AG04449 (cell line): ENCODE measurements at places on chromosomes 3 and 15.

GRCh38 chr3:53401154-53401553 lies 53.8 kb upstream of the DCP1A start:
- no peak for DNase-seq

DNA sequence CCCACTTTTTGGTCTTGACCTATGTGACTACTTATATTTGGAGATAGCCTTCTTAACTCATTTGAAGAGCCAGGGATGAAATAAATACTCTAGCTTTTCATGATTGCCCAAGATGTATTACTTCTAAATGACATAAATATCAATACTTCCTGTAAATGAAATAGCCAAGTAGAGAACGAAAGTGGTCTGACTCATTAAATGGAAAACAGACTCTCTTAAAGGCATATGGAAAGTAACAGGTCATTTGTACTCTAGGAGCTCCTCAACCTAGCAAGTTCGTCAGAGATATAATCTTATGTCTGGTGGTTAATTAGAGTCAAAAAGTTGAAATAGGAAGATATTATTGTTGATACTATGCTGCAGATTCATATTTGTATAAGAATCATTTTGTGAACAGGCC lies 1105.4 kb downstream of the TUSC7 start:
- no peak for DNase-seq

DNA sequence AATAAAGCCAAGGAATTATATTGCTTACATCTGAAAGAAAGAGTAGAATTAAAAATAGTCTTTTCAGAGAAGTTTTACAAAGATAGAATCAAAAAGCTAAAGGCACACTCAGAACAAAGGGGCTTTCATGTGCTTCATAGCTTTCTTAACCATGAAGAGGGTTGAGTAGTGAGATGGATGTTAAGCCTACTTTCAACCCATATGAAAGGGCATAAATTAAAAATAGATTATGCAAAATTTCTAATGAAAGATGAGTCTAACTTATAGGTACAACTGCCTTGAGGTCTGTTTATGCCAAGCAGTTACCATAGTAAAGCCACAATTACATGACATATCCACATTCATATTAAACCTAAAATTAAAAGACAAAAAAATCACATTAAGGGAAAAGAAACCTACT lies 223.3 kb upstream of the ARHGEF26 start:
- DNase-seq = no peak

GRCh38 chr15:54772663-54773062 lies 424.1 kb downstream of the RSL24D1 start:
- no peak for DNase-seq

DNA sequence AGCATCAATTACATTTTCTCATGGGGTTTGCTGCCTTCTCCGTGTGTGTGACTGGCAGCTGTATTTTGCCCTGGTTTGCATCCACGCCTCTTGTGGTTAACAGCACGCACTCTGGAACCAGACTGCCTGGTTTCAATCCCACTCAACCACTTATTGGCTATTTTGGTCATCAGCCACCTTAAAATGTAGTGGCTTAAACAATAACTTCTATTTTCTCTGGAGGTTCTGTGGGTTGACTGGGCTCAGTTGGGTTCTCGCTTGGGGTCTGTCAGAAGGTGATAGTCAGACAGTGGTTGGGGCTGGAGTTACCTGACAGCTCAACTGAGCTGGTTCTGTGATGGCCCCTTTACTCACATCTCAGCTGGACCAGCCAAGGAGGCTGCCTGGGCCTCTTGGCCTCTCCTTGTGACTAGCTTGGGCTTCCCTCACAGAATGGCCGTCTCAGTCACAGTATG lies 36.8 kb downstream of the EHD4 start:
- no peak for DNase-seq

DNA sequence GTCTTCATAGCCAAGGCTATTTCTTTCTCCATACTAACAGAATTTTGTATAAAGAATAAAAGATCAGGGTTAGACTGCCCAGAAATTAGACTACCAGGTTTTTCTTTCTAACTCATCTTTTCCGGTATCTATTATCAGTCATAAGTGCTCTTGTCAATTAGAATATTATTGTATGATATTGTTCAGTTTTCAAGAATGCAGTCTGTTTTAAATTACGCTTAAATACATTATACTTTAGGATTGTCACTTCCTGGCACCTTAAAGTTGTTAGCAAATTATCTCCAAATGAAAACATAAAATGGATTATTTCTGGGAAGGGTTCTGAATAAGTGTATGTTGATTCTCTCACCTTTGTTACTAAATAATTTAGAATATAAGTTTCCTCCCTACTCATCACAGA lies 497.2 kb downstream of the IGSF11 start:
- DNase-seq = no peak

DNA sequence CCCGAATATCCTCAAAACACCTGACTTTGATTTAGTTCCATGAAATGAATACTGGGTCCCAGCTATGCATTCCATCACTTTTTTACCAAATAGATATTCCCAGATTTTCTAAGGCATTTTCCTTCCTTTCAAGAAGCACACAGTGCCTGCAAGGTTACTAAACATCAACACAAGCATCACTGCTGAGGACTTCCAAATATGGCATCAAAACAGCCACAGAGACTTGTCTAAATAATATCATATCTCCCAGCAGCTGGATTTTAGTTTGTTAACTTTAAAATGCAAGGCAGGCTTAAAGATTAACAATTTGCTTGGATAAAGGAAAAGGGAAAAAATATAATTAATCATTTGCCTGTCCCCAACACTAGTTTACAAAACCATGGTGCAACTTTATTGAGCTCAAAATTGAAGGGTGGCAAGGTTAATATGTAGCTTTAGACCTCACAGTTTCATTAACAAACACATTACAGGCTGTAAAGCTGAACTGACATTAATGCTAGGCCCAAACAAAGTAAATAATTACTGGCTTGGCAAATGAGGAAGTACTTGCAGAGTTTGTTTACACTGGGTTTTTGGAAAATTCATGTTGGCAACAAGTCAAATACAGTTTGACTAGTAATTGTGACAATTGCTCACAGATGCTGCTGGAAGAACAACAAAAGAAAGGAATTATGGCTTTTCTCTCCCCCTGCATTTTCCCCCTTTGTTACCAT lies 401.7 kb upstream of the CDIN1 start:
- no peak for DNase-seq

GRCh38 chr3:46874430-46874829 lies 3.1 kb upstream of the PTH1R start:
- DNase-seq = no peak

DNA sequence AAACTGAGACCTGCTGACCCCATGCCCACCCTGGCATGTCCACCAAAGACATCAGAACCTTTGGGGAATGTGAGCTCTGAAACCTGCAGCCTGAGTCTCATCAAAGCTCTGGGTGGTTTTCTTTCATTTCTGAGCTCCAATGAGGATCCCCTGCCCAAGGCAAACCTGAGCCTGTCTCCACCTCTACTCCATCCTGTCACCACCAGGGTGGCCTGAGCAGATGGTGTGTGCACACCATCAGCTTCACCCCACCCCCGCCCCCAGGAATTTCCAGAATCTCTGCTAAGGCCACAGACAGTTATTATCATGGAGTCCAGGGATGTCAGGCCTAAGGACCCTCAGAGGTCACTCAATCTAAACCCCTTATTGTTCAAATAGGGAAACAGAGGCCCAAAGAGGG lies 1.3 kb downstream of the XIRP1 start:
- DNase-seq = no peak

- no peak for DNase-seq
Observed at GRCh38 chr3:156445117-156446090, 109.5 kb downstream of the SSR3 start.

GRCh38 chr3:130682131-130682530 lies 64.5 kb downstream of the PIK3R4 start:
- no peak for DNase-seq

- DNase-seq = no peak
Observed at GRCh38 chr3:14211621-14212020, 33.0 kb downstream of the LSM3 start.

DNA sequence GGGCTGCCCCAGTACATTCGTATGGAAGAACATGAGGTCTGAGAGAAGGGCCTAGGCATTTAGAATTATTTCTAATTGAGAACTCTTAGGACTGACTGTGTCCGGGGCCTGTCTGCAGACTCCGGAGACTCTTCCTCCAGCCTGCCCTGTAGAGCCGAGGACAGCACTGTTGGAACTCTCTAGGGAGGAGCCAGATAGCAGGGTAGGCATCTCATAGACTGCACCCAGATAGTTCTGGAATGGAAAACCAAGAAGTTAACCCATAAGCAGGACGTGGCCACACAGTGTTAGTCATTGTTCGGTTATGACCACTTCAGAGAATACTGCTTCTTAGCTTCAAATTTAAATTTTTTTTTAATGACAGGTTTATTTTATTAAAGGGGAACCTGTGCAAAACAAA lies 59.5 kb downstream of the SNRK start:
- peak; percentile 40 for DNase-seq

DNA sequence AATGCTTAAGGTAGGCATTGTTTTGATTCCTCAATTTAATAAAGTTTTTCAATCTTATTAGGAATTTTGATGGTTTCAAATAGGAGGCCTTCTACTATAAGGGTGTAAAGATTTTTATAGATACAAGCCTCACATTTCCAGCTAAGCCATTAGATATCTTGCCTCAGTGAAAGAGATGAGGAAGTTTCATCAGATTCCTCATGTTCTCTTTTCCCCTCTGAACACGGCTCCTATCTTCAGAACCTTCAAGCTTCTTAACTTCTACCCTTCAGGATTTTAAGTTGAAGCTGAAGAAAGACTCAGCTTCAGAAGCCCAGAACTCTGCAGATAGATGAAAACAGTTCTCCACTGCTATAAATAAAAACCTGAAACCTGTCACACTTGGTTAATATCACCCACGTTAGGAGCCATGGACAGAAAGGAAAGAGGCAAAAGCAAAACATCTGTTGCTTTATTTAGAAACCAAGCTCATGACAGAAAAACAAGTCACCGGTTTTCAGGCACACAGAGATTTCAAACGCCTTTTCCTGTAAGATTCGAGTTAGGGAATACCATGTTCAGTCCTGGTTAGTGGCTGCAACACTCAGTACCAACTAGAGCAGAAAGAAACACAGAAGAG lies 82.2 kb upstream of the GOLGA8B start:
- no peak for DNase-seq

DNA sequence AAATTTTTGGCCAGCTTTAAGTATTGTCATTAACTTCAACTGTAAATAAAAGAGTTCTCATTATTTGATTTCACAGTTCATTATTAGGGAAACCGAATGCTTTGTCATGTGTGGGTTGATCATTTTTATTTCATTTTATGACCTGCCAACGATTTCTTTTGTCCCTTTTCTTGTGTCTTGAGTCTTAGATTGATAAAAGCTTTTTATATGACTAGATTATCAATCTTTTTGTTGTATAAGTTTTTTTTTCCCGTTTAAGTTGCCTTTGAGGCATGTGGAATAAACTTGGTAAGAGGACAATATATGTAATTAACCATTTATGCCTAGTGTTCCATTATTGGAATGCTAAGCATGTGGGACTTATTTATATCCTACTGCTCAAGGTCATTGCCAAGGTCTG lies 62.8 kb downstream of the ATP2C1 start:
- DNase-seq = no peak

GRCh38 chr3:7874116-7874515 lies 627.5 kb upstream of the LMCD1 start:
- DNase-seq = no peak

DNA sequence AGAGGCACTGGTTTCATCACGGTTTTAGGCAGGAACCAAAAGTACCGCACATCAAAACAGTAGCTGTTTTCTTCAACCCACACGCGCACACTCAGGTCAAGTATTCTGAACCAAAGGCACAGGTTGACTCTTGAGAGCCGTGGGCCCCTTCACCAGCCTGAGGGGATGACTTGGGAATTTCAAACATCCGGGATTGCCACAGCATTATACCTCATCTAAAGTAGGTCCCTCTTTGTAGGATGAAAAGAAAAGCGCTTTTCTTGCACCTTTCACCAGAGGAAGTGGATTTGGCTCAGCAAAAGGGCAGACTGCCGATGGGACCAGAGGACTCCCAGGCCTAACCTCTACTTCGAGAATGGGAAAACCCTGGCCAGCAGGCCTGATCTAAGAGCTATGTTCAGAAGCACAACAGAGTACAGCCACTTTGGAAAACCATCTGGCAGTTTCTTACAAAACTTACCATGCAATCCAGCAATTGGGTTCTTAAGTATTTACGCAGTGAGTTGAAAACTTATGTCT lies 88.2 kb upstream of the PROK2 start:
- no peak for DNase-seq

- no peak for DNase-seq
Observed at GRCh38 chr3:78632925-78633553, 1134.8 kb downstream of the ROBO1 start.

- DNase-seq = no peak
Observed at GRCh38 chr3:23885210-23885609, 31.6 kb downstream of the NKIRAS1 start.

- DNase-seq = no peak
Observed at GRCh38 chr15:98035134-98035533, 74.6 kb downstream of the ARRDC4 start.

DNA sequence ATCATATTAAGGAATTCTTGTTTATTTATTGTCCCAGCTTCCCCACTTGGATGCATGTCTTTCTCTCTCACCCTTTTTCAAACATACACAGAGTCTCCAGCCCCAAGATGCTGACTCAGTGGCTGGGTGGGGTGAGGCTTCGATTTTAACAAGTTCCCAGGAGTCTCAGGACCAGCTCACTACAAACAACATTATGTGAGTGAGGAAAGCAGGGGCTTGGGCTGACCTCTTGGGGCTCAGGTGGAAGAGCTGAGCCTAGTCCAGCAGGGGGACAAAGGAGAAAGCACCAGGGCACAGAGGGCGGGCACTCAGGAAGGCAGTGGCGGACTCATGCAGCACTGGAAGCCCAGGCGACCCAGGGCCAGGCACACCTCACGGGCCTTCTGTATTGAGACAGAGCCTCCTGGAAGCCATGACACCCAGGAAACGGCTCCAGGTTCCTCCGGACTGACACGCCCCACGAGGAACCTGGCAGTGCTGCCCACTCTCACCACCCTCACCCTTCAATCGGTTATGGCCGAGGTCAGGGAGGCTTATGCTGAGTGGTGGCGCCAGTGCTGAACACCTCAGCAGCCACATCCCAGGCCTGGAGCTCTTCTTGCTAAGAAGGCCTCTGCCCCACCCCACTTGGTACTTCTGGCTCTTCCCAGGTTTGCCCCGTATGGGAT lies 97.4 kb downstream of the LRIG1 start:
- DNase-seq = no peak
